ENCODE measurements at places on chromosomes 2 and 18.
A peak's percentile ranks its signal among the peaks of the same experiment; 100 is the strongest.

GRCh38 chr18:11336241-11336640 lies 186.9 kb upstream of the PIEZO2 start:
- DNase-seq, result no peak

DNA sequence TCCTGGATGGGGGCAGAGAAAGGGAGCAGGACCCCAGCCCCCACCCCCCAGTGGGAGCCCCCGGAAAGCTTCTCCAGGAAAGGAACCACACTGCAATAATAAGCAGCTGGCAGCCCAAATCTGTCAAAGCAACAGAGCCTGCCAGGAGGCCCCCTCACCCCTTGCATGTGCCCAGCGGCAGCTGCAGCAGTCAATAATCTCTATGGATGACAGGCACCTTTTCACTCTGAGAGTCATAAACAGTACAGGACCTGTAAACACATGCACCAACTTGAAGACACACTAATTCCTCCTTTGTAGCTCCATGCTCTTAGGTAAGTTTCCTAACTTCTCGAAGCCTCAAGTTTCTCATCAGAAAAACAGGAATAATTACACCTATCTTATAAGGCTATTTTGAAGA lies 26.2 kb upstream of the KDM3A start:
- DNase-seq, result no peak

DNA sequence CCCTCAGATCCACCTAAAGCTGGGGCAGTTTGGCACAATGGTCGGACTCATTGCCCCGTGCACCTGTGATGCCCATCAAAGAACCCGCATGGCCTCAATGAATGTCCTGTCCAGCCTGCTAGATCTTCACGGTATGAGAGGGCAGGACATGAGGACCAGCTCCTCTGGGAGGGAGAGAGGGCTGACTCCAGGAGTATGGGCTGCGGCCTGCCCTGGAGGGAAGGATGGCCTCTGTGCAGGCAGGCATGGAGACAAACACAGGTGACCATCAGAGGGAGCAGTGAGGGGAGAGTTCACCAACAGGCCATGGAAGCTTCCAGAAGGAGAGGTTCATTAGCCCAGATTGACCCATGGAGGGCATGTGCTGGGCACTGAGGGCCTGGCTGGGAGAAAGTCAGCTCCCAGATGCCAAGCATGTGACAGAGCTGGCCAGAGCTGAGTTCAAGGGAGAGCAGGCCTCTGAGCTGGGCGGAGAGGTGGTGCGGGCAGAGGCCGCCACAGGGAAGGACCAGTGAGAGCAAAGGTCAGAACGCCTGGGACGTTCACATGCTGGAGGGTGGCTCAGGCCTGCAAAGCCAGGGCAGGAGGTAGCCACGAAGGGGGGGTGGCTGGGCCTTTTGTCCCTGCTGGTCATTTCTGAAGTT lies 36.2 kb downstream of the HJURP start:
- no peak for DNase-seq

DNA sequence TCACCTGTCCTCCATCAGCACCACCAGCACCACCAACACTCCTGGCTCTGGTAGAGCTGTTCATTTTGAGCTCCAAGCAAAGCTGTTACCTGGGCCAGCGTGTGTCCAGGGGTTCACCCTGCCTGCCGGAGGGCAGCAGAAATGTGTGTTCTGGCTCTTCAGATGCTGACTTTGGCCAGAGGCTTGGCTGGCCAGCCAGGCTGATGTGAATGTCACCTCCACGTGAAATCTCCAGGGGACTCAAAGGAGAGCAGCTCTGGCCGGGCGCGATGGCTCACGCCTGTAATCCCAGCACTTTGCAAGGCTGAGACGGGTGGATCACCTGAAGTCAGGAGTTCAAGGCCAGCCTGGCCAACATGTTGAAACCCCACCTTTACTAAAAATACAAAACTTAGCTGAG lies 33.5 kb downstream of the CIB4 start:
- no peak for DNase-seq

DNA sequence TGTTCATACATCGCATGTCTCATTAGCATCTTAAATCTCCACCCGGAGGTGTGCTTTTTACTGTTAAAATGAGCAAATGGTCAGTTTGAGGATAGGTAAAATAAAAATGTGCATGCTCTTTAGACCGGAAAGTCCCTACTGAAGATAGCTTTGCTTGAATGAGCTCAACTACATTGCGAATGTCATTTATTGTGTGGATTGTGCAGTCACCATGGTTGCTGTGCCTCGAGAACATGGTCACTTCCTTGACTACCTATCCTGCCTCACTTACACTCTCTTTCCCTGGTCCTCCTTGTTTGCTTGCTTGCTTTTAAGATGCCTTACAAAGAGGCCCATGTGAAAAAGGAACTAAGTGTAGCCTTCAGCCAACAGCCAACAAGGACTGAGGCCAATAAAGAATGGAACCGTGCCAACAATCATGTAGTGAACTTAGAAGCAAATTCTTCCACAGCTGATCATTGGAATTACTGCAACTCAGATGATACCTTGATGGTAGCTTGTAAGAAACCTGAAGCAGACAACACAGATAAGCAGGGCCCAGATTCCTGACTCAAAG lies 72.2 kb upstream of the BARD1 start:
- DNase-seq, result no peak

DNA sequence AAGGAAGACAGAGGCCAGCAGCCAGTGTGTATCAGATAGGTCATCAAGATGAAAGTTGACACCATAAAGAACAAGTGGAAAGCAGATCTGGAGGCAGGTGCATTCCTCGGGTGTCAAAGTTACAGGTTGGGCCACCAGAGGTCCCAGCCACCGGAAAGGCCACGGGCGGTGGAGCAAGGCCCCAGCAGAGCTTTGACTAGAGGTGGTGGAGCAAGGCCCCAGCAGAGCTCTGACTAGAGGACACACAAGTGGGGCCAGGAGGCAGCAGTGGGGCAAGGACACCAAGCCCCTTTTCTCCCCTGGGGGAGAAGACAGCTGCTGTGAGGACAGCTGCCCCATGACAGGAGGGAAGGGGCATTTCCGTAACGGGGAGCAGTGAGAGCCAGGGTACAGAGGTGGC lies 115.1 kb downstream of the GYPC start:
- no peak for DNase-seq

- no peak for DNase-seq
These were observed 9.0 kb downstream of the SETBP1 start for GRCh38 chr18:44689736-44690135.

DNA sequence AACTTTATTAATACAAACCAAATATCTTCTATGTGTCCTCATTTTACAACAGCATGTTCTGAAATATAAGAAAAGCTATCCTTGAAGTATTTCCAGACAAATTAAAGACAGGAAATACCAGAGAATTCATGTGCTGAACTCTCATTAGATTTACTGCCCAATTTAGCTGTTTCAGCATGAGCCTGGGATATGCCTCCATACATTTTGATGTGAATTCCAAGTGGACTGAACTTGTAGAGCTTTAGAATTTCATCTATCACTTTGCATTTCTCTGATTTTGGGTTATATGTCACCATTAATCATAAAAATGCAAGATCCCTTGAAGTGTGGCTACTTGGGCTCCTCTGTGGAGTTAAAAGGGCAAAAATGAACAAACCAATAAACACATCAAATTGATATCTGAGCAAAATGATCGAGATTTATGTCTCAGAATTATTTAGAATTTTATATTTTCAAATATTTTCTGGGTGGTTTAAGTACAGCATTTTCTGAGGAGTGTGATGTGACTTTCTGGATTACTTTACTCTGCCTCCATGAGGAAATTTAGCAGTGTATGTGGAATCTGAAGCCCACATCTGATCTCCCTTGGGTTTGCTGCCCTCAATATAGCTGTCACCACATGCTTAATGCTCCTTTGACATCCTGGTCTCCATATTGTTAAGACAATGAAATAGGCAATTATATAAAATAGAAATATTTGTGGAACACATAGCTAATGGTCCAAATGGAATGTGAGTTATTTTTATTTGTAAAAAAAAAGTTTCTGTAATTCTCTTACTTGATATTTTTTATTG lies 206.6 kb upstream of the RBMS1 start:
- no peak for DNase-seq

GRCh38 chr2:241812730-241813643 lies 4.0 kb downstream of the NEU4 start:
- peak; percentile 28 for DNase-seq

GRCh38 chr18:48050176-48050575 lies 119.7 kb upstream of the SMAD2 start:
- no peak for DNase-seq

GRCh38 chr2:51256736-51257135 lies 224.8 kb upstream of the NRXN1 start:
- no peak for DNase-seq

- no peak for DNase-seq
These were observed 128.8 kb downstream of the KCNJ3 start for GRCh38 chr2:154827286-154827685.

- no peak for DNase-seq
These were observed 80.3 kb upstream of the TTC39C start for GRCh38 chr18:23934252-23934651.

GRCh38 chr18:51391731-51392130 lies 194.2 kb upstream of the MEX3C start:
- no peak for DNase-seq

DNA sequence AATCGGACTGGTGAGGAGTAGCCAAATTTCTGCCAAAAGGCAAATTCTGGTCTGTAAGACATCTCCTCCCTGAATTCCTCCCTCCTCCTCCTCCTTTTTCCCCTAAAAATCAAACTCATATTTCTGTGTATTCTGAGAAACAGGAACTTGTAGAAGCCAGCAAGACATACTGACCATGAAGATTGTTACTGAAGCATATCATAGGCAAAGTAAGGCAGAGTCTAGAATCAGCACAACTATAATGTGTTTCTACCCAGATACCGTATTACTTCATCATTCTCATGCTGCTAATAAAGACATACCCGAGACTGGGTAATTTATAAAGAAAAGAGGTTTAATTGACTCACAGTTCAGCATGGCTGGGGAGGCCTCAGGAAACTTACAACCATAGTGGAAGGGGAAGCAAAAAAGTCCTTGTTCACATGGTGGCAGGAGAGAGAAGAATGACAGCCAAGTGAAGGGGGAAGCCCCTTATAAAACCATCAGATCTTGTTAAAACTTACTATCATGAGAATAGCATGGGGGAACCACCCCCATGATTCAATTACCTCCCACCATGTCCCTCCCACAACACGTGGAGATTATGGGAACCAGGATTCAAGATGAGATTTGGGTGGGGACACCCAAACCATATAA lies 24.9 kb upstream of the EPC2 start:
- DNase-seq, result no peak

DNA sequence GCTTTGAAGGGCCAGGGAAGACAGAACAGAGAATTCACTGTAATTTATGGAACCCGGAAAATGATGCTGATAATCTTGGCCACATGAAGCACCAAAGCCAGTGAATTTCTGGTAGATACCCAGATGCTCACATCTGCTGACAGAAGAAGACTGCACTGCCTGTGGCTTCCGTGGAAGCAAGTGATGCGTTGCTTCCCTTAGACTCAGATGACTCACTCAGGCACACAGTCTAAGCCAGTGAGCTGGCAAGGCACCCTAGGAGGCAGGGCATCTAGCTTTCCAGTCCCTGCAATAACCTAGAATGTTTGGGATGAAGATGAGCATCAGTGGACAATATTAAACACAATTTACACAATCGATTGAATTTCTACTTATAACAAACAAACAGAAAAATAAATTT lies 284.7 kb downstream of the CMPK2 start:
- no peak for DNase-seq

- no peak for DNase-seq
These were observed 123.9 kb downstream of the PLEKHM3 start for GRCh38 chr2:207901401-207901800.

- DNase-seq, result peak; percentile 70
These were observed 181.7 kb downstream of the ANAPC1 start for GRCh38 chr2:111702119-111702803.

All from GM20000 (cell line).